ENCODE measurements at places on chromosomes 6 and 20.

- DNase-seq, result no peak
Measured at GRCh38 chr20:38277691-38278090, 17.2 kb upstream of the KIAA1755 start.

- no peak for DNase-seq
Measured at GRCh38 chr6:38057994-38058393, 238.5 kb downstream of the ZFAND3 start.

DNA sequence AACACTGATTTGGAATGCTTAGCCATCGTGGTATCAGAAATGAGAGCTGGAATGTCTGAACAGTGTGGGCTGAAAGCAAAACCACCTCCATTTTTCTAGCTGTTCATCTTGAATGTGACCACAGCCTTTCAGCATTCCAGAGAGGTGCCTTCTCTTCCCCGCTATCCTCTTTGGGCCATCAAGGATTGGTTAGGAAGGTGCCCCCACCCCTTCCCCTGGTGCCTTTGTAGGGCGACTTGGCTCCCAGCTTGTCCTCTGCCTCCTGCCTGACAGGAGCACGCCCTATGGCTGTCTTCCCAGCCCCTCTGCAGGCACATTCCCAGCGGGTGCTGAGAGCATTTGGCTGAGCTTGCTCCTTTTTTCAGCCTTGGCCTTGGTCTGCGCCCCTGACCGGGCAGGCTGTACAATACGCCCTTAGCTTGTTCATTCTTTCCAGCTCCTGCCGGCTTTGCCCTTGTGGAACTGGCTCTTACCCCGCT is 97.5 kb downstream of the ARMC2 start:
- DNase-seq, result no peak

DNA sequence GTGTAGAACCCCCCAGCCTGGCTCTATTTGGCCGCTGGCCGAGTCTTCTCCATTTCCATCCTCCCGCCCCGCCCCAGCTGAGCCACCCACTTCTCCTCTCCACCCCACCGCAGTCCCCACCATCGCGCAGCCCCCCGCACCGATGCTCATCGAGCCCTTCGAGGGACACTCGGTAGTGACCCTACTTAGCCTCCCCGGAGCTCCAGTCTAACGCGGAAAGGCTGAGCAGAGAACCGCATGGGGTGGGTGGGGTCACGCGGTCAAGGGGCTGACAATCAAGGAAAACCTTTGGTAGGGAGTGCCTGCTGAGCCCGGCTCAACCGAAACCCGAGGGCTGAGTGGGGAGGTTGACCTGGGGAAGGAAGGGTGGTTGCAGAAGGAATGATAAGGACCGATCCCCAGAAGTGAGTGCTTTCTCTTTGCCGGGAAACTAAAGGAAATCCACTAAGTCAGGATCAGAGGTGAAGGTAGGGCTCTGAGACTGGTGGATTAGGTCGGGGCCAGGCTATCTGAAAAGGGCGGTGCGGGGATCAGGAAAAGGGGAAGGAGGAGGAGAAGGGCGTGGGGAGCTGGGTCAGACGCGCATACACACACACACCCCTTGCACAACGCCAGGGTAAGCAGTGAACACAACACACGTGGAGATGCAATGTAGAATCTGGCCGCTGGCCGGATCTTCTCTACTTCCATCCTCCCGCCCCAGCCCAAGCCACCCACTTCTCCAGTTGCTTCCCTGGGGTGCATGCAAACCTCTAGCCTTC is 49.8 kb downstream of the CPXM1 start:
- DNase-seq, result no peak

DNA sequence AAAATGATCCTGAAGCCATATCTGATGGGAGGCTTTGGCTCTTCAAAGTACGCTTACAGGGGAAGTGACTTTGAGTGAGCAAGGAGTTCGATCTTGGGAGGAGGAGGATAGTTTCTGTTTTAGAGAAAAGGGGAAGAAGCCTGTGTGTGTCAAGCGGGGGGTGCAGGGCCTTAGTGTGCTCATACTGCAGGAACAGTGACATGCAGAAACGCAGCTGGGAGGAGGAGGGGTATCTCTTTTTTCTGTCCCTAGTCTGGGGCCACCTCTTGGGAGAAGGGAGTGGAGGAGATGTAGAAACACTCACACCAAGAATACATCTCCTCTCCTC is 19.8 kb downstream of the SIRPD start:
- no peak for DNase-seq

DNA sequence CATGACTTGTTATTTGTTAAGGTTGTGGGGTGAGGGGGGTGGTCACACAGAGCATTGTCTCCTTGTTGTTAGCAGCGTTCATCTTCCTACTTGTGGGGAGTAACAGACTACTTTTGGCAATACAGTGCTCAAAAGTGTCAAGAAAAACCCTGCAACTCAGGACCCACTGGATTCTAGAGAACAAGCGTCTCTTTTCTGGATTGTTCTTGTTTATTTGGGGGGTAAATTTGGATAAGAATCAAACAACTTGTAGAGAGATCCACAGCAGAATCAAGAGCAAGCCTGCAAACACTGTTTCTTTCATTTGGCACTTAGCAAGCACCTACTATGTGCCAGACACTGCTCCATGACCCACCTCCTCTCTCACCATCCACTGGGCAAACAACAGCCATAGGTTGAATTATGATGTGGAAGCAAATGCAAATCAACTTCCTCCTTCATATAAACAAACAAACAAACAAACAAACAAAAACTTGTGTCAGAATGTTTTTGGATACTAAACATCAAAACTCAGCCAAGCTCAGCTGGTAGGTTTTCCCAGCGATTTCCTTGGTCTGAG is 4.0 kb upstream of the NR2E1 start:
- no peak for DNase-seq

DNA sequence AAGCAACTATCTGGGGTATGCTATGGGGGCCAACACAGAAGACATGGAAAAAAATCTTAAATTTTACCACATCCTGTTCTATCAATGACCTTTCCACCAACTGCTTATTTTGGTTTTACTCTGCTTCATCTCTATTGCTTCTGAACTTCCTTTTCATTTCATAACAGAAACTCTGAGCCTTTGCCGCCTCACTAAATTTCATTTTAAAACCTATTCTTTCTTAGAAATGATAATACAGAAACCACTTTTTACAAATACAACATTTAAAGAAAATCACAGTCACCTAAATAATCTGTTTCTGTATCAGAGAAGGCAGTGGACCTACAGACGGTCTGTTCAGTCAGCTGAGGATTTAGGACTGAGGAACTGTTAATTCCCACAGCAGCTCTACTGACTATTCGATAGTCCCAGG is 117.5 kb downstream of the KCNQ5 start:
- no peak for DNase-seq

DNA sequence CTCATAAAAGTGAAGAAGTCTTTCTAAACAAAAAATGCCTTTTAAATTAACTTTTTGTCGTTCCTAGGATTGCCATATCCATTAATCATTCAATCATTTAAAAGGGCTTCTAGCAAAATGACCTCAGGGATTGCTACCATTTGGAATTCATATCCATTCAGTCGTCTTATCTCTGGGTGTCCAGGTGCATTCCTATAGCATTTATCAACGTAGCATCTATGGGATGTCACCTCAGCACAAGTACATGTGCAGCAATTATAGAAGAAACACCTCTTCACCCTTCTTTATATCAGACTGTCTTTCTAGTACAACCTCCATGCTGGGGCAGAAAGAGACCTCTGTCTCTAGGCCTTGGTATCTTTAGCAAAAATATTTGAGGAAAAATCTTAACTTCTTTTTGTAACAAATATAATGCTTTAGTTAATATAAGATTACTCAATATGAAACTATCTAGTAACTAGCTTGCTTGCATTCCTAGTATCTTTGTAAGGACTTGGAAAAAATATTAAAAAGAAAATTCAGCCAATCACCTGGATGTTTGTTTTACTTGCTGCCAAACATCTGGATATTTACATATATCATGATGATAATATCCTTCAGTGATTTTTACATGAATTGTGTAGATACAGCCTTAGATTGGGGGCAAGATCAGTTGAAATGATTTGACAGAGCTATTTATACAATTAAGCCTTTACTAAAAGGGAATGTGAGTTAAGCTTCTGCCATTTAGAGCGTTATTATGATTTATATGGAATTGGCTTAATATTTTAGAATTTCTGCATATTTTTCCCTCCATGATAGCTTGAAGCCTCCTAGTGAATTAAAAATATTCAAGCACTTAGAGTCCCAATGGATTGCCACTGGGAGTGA is 356.8 kb downstream of the HDGFL1 start:
- no peak for DNase-seq

DNA sequence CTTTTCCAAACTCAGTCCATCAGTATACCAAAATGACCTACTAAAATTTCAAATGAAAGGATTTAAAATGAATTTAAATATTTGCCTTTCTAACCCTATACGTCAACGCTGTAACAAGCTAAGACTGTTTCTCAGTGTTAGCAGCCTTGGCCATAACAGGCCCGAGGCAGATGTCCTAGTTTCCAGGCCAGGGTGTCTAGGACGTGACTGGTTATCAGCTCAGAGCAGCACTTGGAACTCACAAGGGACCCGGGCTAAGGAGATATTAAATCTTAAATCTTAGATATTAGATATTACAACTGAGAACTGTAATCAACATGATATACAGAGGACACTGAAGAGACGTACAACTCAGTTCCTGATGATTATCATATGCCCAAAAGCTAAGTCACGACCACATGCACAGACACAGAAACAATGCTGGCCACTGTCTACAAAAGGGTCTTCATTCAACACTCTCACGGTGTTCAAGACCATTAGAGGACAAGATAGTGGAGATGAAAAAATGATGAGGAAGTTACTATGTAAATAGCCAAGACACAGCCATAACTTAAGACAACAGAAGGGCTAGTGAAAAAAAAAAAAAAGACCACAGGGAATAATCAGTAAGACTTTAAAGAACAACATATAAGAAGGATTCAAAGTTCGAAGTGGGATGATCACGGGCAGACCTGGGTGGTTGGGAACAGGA is at the start of gene CLDN20:
Gene CLDN20, plus strand, starts transcription at position 641 of the 691 bp plus-strand sequence. CDS start 11,707 bp downstream, outside the sequence.
- no peak for DNase-seq

GRCh38 chr6:105804000-105804399 is 282.1 kb upstream of the PRDM1 start:
- no peak for DNase-seq

DNA sequence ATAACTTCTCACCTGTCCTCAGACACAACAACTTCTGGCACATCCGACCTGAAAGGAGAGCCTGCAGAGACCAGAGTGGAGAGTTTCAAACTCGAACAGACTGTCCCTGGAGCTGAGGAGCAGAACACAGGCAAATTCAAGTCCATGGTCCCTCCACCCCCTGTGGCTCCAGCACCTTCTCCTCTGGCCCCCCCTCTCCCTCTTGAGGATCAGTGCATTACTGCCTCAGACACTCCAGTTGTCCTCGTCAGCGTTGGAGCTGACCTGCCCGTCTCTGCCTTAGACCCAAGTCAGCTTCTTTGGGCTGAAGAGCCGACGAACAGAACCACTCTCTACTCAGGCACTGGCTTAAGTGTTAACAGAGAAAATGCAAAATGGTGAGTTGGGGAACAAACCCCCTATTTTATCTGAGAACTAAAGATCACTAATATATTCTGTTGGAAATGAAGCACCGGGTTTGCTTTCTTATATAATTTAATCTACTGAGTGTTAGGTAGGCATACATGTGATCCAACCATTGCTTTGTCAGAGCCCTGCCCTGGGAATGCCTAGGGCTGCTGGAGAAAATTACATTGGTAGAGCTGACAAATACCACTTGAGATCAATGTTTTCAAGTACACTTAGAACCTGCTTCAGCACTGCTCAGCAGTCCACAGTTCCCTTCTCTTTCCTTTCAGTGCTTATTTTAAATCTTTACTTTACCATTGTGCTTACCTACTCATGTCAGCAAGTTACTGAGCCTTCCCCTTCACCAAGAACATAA is 77.5 kb upstream of the LTV1 start:
- no peak for DNase-seq

DNA sequence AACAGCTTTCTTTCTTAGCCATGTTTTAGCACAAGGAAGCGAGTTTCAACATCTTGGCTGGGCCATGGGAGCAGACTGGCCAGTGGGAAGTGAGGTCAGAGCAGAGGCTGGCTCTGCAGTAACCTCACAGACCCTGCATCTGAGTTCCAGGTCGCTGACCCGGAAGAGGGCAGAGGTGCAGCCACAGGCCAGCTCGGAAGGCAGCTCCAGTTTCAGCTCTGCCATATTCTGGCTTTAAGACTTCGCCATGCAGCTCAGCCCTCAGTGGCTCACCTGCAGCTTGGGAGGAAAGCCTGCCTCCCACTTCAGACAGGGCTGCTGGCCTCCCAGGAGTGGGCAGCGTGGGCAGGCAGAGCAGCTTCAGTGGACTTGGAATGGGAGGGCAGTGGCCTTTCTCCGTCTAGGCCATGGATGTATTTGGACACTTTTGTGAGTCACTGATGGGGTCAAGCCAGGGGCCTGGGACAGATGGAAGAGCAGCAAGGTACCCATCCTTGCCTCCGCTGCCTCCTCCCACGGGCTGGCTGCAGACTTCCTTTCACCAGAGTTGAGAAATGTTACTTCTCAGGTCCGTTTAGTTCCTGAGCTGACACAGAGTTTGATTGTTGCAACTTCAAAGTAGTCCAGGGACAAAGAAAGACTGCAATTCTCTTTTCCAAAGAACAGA is 18.5 kb downstream of the CST8 start:
- DNase-seq, result no peak

DNA sequence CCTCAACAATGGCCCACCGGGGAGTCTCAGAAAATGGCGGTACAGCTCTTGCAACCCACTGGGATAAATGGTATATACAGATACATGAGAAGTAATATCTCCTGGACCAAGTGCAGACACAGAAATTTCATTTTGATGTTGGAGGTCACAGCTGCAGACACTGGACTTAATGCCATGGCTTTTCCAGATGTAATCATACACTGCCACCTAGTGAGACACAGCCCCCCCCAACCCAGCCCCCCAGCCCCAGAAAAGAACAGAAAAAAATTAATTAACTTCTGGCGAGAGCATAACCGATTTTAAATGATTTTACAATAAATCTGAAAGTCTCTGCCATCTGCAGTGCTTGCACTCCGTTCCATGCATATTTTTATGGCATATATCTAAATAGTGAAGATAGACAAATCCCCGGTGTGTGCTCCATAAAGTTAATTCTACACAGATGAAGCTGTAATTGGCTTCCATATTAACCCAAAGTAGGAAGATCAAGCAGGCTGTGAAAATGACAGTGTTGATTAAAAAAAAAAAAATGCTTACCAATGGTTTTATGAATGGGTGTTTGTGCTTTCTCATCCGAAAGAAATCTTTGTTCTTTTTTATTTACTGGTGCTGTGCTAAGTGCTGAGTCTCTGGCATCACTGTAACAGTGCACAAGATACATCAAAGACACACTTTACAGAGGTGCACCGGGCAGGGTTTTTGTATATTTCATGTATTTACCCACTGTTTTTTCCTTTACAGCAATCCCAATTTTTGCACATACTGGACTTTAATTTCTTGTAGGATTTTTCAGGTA is 804.1 kb downstream of the TFAP2A start:
- DNase-seq, result no peak
